ENCODE measurements at places on chromosomes 11 and 22. TPM values are rescaled to one million over a fixed set of nuclear protein-coding genes. Genes with fewer than 3 reads are reported as not detected.

DNA sequence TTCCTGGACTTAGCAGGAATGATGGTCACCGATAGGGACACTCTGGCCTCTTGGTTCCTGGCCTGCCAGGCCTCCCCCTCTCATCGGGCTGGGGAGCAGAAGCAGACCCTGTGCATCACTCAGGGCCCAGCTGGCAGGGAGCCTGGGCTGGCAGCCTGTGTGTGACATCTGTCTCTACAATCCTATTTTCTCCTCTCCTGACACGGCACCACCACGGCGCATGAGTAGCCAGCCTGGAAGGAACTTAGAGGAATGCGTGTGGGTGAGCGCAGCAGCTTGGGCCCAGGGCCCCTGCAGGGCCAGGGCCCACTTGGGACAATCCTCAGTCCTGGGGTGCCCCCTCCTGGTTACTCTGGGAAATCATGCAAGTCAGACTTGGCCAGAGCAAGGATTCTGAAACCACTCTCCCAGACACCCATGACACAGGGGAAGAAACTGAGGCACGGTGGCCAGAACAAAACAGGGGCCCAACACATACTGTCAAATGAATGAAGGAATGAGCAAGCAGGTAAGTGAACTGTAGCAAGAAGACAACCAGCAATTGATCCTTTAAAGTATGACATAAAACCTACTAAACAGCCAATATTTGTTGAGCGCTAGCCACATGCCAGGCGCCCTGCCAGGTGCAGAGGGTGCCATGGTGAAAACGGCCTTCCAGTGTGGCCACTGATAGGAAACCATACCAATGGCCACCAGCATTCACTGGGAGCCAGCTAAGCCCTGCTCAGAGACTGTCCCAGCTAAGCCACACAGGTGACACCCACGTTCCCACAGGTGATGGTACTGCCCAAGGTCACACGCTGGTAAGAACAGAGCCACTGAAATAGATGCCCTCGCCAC lies 13.3 kb downstream of the RSPH14 start:
- no peak overlapping the region for H3K4me3 ChIP-seq
- H3K27me3 ChIP-seq: no peaks in the 10 kb centered on the region
- peak; percentile 67 for DNase-seq
- no peak overlapping the region for H3K27ac ChIP-seq
- no peaks in the 10 kb centered on the region for H3K4me1 ChIP-seq

GRCh38 chr22:37467391-37467955 lies 18.7 kb downstream of the MFNG start:
- no peak for DNase-seq
- no peak overlapping the region for H3K27ac ChIP-seq
- H3K4me1 ChIP-seq: no peaks in the 10 kb centered on the region
- no peaks in the 10 kb centered on the region for H3K27me3 ChIP-seq

GRCh38 chr11:46639197-46639839 lies 22.0 kb downstream of the ATG13 start:
- no peaks in the 10 kb centered on the region for H3K27me3 ChIP-seq
- H3K4me3 ChIP-seq: no peak overlapping the region
- no peaks in the 10 kb centered on the region for H3K36me3 ChIP-seq
- H3K4me1 ChIP-seq: peaks cover 21% of the 10 kb centered on the region

DNA sequence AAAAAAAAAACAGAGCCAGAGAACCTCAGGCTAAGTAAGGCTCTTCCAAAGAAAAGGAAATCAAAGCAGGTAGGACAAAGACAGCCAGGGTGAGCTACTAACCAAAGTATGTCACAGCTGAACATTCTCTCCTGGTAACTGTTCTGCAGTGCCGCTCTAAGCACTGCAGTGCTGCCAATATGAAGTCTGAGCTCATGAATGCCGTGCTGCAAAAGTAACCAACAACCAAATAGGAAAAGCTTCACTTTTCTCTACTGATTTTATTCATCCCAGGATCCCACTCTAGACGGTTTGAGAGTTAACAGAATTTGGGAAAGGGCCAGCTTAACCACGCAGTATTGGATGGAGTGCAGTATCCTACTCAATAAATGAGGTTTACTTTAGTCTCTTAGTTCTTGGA lies 3.5 kb downstream of the SIK3 start:
- no peaks in the 10 kb centered on the region for H3K27me3 ChIP-seq
- H3K4me3 ChIP-seq: no peak overlapping the region
- DNase-seq: no peak

DNA sequence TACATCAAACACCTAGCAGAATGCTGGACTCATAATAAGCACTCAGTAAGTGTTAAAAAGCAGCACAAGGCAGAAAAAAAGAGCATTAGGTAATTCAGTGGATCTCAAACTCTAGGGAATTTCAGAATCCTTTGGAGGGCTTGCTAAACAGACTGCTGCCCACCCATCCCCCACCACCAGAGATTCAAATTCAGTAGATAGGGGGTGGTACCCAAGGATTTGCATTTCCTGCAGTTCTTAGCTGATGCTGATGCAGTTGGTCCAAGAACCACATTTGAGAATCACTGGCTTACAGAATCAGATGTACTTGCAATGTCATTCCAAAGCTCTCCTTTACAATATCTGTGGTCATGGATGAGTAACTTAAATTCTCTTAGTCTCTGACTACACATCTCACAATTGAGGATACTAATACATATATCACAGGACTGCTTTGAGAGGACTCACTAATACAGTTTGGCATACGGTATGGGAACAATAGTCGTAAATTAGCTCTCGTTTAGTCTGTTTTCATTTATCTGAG lies 664.5 kb downstream of the KCNA4 start:
- no peaks in the 10 kb centered on the region for H3K27me3 ChIP-seq
- no peaks in the 10 kb centered on the region for H3K36me3 ChIP-seq
- no peak overlapping the region for H3K27ac ChIP-seq
- no peak for DNase-seq
- no peak overlapping the region for H3K4me3 ChIP-seq
- H3K4me1 ChIP-seq: no peaks in the 10 kb centered on the region

DNA sequence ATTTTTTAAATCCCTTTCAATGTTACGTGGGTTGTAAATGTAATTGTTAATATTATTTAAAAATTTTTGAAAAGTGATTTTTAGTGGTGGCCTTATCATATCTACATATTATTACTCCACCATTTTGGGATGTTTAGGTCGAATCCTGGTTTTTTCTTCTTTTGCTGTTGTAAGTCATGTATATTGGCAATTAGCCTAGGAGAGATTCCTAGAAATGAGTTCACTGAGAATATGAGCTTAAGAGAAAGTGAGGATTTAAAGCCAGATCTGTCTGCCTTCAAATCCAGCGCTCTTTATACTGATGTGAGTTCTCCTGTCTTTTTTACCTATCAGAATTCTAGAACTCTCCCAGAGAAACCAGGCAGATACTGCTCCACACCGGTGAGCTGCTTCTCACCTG lies 56.1 kb downstream of the PTPRJ start:
- H3K36me3 ChIP-seq: no peaks in the 10 kb centered on the region
- no peaks in the 10 kb centered on the region for H3K4me1 ChIP-seq
- no peak for DNase-seq
- no peak overlapping the region for H3K27ac ChIP-seq

GRCh38 chr11:76621868-76622267 lies 48.7 kb downstream of the LRRC32 start:
- no peak overlapping the region for H3K4me3 ChIP-seq
- H3K27ac ChIP-seq: no peak overlapping the region
- no peaks in the 10 kb centered on the region for H3K36me3 ChIP-seq
- no peaks in the 10 kb centered on the region for H3K27me3 ChIP-seq

KCNJ1 gene
- not detected for total RNA-seq

DPP3 gene
- 106 TPM for total RNA-seq

GRCh38 chr11:68691402-68691784 lies 7.0 kb downstream of the GAL start:
- H3K27me3 ChIP-seq: no peaks in the 10 kb centered on the region
- DNase-seq: peak; percentile 28
- H3K4me3 ChIP-seq: no peak overlapping the region
- no peaks in the 10 kb centered on the region for H3K4me1 ChIP-seq
- H3K27ac ChIP-seq: no peak overlapping the region

DNA sequence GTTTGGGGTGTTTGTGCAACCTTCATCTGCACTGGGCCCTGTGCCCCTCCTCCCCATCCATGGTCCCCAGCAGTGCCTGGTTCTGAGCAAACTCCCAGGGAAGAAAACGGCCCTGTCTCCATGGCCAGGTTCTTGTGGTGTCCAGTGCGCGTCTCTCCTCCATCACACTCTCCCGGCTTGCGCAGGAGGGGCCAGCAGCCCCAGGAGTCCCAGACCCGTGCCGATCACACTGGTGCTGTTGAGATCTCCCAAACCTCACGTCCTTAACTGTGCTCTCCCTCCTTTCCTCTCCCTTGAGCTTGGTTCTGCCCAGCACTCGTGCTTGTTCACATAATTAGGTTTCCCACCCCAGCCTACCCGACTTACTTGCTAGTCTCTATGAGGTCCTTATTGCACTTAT lies 10.9 kb upstream of the GRK2 start:
- no peaks in the 10 kb centered on the region for H3K27me3 ChIP-seq
- peaks cover 3% of the 10 kb centered on the region for H3K4me1 ChIP-seq
- peak; percentile 33 for DNase-seq
- no peak overlapping the region for H3K27ac ChIP-seq

DNA sequence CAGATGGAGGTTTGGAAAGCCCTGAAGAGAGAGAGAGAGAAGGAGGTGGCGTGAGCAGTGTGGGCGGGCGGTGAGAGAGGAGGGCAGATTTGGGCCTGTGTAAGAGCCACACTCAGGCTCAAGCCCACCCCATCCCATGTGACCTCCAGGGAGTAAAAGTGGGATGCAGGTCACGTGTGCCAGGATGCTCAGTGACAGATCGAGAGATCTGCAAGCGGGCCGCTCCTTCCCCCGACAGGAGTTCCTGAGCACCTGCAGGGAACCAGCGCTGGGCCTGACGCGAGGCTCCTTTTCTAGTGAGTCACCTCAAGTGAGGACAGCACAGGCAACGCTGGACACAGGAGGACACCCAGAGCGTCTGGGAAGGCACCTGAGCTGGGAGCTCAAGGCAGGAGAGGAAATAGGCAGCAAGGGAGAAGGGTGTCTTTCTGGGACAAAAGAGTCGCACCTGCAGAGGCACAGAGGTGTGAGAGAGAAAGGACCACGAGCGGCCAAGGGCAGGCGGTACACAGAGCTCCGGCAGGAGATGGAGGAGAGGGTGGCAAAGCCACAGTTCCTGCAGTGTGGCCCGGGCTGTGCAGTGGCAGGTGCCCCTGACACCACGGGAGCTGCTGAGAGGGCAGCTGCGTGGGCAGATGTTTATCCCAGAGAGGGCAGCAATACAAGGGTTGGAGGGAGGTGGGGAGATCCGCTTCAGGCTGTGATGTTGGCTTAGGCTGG lies 1294.8 kb downstream of the TBC1D22A start:
- no peak for DNase-seq
- H3K36me3 ChIP-seq: no peaks in the 10 kb centered on the region
- no peak overlapping the region for H3K27ac ChIP-seq
- no peaks in the 10 kb centered on the region for H3K4me1 ChIP-seq

DNA sequence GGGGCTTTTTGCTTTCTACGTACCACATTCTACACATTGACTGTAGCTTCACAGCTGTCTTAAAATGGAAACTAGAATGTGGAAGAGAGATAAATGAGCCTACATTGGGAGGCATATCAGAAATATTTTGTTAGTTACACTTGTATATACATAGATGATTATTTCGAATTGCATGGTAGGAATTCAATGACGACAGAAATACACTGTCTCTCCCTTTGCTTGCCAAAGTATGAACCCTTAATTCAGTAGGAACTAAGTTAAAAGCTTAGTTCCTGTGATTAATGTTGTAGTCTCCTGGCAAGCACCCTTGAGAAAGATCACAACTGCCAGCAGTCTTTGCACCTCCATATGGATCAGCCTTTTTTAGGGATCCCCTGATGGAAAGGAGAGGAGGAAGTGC lies 10.1 kb downstream of the C11orf87 start:
- H3K36me3 ChIP-seq: no peaks in the 10 kb centered on the region
- no peaks in the 10 kb centered on the region for H3K27me3 ChIP-seq
- H3K4me1 ChIP-seq: no peaks in the 10 kb centered on the region
- no peak overlapping the region for H3K27ac ChIP-seq
- DNase-seq: no peak

- peak overlapping the region; percentile 26 for H3K27ac ChIP-seq
- H3K4me1 ChIP-seq: peaks cover 53% of the 10 kb centered on the region
- DNase-seq: no peak
- no peaks in the 10 kb centered on the region for H3K36me3 ChIP-seq
- H3K4me3 ChIP-seq: no peak overlapping the region
Observed at GRCh38 chr11:116792869-116793771, 1.4 kb upstream of the APOA5 start.

DNA sequence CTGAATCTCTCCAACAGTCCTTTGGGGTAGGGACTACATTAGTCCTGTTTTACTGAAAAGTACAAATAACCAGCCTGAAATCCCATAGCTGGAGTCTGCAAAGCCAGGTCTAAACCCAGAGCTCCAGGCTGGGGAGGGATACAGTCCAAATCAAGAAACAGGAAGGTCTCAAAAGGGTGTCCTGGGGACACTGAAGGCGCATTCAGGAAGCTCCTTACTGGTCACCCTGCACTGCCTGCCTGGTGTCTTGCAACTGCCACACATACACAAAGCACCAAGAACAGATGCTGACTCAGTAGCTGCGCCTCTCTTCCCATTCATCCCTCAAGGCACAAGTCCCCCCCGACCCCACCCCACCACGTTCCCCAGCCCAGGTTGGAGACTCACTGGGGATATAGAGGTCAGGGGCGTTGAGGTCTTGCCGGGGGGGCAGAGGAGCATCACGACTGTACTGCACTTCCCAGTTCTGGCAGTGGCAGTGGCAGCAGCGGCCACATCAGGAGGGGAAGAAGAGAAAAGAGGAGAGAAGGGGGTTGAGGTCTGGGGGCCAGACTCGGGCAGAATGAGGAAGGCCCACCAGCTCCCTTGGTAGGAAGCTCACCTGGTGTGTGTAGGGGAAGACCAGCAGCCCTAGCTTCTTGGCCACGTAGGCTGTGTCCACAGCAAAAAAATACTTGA lies 1.6 kb downstream of the YIF1A start:
- DNase-seq: no peak
- peak overlapping the region; percentile 63 for H3K4me3 ChIP-seq
- H3K4me1 ChIP-seq: peaks cover 21% of the 10 kb centered on the region
- no peaks in the 10 kb centered on the region for H3K27me3 ChIP-seq

BTBD10 gene
- total RNA-seq: 45.0 TPM

RPLP2 gene
- 2,843 TPM for total RNA-seq

NLRP14 gene
- not detected for total RNA-seq

GRCh38 chr11:12474871-12475270 lies 97.5 kb downstream of the PARVA start:
- no peak overlapping the region for H3K4me3 ChIP-seq
- H3K27ac ChIP-seq: no peak overlapping the region
- H3K4me1 ChIP-seq: no peaks in the 10 kb centered on the region
- H3K36me3 ChIP-seq: no peaks in the 10 kb centered on the region
- no peaks in the 10 kb centered on the region for H3K27me3 ChIP-seq
- DNase-seq: no peak

NELL1 gene
- not detected for total RNA-seq

DNA sequence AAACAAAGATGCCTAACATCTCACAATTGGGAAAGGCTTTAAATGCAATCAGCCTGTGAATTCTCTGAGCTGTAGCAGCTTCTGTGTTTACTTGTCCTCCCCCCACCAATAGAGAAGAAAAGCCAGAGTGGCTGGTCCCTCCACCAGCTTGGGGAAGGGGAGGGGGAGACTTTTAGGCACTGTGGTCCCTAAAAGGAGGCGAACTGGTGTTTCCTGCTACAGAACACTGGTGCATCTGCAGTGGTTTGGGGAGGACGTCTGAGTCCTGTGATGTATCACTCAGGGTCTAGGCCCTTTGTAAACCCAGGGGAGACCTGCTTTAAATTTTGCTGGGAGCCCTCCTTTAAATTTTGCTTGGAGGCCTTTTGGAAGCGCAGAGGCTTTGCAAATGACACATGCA lies 16.9 kb downstream of the TNRC6B start:
- H3K4me1 ChIP-seq: 0 out of 2 replicates have a peak, but pooled peaks cover 5% of the 10 kb centered on the region
- DNase-seq: no peak
- H3K27me3 ChIP-seq: no peaks in the 10 kb centered on the region
- no peaks in the 10 kb centered on the region for H3K36me3 ChIP-seq
- H3K27ac ChIP-seq: no peak overlapping the region
